ENCODE measurements at places on chromosomes 4 and X.

GRCh38 chr4:16617435-16617834 is 281.0 kb downstream of the LDB2 start:
- no peak for DNase-seq

DNA sequence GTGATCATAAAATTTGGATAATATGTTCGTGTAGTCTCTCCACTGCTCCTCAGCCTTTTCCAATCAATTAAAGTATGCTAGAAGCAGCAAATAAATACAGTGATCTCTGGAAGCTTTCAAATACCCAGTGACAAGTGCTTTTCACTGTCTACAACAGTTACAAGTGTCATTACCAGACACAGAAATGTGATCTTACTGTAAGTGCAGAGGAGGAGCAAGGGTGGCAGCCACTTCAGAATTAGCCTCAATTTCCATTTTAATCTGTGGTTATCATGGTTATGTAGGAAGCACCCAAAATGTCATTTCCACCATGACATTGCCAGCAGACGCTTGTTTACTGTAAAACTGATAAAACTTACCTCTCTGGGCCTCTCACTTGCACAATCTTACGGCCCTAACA is 133.9 kb upstream of the ADAMTS3 start:
- no peak for DNase-seq

- no peak for DNase-seq
These were observed 26.8 kb upstream of the BCORL1 start for GRCh38 chrX:129955682-129956081.

DNA sequence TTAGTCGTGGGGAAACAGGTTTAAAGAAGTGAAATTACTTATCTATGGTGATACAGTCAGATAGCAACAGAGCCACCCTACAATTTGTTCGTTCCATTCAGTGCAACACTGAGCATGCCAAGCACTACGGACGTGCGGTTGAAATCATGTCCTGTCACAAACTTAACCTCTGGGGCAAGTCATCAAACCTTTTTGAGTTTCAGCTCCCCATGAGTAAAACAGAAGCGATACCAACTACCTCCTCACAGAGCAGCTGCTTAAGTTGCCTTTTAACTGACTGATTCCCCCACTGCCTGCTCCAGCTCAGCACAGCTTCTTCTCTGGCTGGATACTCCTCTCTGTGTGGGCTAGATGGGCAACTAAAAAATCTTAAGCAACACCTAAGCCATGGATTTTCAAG is 36.0 kb downstream of the LHFPL1 start:
- DNase-seq = no peak

- no peak for DNase-seq
These were observed 13.2 kb downstream of the TLR8 start for GRCh38 chrX:12919620-12920019.

DNA sequence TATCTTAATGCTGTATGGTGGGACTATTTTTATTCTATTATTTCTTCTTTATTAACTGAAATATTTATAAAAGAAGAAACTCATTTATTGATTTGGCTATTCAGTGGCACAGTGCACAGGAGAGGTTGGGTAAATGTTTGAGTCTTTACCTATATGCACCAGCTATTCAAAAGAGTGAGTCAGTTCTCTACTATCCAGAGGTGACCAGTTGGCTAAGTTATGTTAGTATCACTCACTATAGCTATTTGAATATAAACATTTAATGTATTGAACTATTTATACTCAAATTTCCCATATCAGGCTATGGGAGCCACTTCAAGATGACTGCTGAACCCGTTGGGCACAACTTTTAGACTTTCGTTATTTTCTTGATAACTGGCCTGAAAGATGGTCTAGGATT is 106.1 kb upstream of the VEGFC start:
- DNase-seq = no peak

DNA sequence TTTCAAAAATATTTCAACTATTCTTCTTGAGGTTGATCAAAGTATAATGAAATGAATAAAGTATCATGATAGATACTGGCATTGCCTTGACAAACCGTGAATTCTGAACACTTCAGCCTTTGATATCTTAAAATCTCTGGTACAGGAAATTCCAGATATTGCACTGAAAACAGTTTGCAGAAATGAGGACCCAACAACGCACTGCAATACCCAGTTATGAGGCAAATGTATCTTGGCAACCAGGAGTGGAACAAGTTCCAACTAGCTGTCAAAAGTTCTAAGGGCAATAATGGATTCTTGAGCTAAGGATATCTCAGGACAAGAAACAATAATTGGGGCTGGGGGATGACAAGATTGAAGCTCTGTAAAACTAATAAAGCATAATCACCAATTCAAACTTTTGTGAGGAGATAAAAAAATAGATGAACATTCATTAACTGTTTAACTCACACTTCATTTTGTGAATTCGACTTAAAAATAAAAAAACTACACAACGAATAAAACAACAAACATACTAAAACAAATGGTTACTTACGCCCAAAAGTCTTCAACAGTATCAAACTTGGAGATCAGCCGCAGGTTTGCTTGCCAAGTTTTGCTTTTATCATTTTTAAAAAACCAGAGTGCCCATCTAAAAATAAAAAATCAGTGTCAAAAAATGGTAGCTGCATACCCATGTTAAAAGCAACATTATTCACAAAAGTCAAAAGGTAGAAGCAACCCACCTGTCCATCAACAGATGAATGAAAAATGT is 38.1 kb downstream of the EIF4E start:
- no peak for DNase-seq

GRCh38 chr4:1870328-1870577 is 940 bp upstream of the NSD2 start:
- peak; percentile 84 for DNase-seq

DNA sequence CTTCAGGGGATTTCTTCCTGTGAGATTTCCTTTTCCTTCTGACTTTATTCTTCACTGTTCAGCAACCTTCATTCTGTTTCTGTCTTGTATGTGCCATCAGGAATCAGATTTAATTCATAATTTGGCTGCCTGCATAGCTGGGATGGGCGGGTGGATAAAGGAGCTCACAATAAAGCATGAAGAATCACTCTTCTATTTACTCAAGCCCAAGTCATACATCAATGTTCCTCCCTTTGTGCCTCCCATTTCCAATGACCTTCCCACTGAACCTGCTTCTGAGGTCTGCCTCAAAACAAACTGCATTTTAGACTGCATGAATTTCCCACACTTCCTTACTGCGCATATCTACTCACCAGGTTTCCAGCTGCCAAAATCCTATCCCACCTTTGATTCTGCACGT is 14.0 kb downstream of the PDGFC start:
- no peak for DNase-seq

GRCh38 chrX:105882581-105883275 is 60.4 kb downstream of the NRK start:
- DNase-seq = peak; percentile 54

- no peak for DNase-seq
These were observed 1.8 kb downstream of the FGFR3 start for GRCh38 chr4:1794809-1795298.

- no peak for DNase-seq
These were observed 99.6 kb downstream of the IQCM start for GRCh38 chr4:149715822-149716585.

DNA sequence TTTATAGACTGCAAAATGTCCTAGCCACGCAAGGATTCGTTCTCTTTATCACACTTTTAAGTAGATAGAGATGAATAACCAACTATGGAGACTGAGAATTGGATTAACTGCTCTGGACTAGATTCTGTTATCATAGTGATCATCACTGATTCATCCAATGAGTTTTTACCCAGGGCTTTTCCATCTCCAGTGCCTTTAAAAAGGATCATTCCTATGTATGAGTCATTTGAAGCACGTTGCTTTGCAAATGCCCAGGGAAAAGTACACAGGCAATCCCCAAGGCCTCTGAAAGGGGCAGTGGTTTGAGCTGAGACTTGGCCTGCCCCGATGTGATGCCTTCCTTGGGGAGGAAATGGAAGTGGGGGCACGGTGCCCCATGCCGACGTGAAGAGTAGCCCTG is 122.7 kb upstream of the PSAPL1 start:
- DNase-seq = peak; percentile 88

GRCh38 chr4:43345323-43345925 is 452.9 kb downstream of the GRXCR1 start:
- DNase-seq = no peak

- peak; percentile 55 for DNase-seq
These were observed 7.8 kb downstream of the SPATA4 start for GRCh38 chr4:176187624-176188023.

DNA sequence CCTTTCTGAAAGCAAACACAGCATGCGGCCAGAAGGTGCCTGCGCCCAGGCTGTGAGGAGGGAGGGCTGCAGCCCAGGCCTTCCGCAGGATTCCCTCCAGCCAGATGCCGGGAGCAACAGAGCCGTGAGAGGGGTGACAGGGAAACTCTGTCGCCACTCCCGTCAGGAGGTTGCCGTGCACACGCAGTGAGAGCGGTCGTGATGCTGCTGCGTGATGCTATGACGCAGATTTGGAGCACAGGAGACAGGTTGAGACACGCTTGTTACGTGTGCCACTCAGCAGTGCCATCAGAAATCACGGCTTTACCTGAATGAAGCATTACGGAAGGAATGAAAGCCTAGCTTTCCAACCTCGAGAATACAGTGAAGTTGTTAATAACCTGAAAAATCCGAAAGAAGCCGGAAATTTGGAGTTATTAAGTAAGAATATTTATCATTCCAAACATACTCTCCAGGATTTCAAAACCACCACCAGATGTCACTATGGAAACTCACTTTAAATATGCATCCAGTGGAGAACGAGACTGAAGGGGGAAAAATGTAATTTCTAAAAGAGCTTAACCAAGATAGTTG is 54.4 kb downstream of the FAT1 start:
- peak; percentile 86 for DNase-seq

GRCh38 chr4:169418846-169419245 is 148.1 kb upstream of the SH3RF1 start:
- peak; percentile 15 for DNase-seq

DNA sequence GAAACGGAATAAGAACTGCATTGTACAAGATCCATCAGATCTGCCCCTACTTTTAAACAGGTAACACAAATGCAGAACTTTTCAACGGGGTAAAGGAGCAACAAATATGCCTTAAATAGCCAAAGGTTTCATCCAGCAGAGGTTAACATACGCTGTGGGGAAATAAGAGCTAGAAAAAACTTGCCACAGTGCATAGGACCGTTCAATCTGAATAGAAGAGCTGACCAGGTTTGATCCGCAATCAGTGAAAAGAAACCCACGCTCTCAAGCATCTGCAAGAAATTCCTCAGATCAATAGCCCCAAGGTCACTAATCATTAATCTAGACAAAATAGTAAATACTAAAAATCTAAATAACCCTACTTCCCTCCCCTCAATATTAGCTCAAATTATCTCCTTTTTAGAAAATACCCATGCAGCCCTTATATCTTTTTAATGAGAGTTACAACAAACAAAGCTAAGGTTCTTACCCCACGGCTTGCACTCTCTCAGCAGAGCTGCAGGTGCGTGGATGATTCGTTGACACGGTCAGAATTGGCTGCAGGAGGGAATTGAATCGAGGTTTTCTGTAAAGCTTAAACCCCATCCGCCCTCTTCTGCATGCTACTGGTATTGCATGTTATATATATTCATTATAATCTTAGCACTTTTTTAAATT is at the start of gene TLR10:
TLR10 (minus strand) TSS at position 539 of the 657 bp plus-strand sequence. CDS start 7,400 bp downstream, outside the sequence.
- DNase-seq = peak; percentile 39

GRCh38 chr4:85187106-85187505 is 220.6 kb upstream of the WDFY3 start:
- DNase-seq = no peak

DNA sequence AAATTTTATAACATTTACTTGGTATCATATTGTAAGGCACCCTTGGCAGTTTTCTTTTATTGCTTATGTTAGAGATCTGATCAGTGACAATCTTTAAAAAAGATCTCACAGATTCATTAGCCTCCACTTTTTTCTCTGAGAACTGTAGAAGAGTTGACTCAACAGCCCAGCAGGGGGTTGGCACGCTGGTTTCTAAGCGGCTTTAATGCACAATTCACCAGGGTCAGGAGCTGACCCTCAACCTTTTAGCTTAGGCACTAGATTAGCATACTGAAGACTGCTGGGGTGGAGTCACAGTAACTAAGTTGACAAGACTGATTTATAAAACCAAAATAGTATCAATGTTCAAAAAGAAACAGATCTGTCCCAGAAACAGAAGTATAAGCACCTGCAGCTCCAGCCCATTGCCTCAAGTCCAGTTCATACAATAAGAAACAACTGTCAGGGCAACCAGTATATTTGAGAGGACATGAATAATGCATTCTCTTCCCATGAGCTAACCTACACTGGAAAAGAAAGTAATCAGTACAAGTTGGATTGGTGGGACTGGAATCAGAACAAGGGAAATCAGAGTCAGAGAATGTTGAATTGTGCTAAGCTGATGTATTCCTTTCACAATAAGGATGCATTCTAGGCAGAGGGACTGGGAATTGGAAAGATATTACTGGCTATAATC is 77.6 kb downstream of the PDE5A start:
- peak; percentile 7 for DNase-seq

- DNase-seq = peak; percentile 95
These were observed 344.6 kb upstream of the CTSO start for GRCh38 chr4:156298230-156298629.

- no peak for DNase-seq
These were observed 98.0 kb downstream of the PSAPL1 start for GRCh38 chr4:7336732-7337131.

- peak; percentile 55 for DNase-seq
These were observed 359.2 kb downstream of the IDS start for GRCh38 chrX:149145845-149146285.

- DNase-seq = no peak
These were observed 73.7 kb downstream of the ELOVL6 start for GRCh38 chr4:110124711-110125110.

GRCh38 chr4:139368998-139369397 is 66.7 kb upstream of the NDUFC1 start:
- DNase-seq = no peak

DNA sequence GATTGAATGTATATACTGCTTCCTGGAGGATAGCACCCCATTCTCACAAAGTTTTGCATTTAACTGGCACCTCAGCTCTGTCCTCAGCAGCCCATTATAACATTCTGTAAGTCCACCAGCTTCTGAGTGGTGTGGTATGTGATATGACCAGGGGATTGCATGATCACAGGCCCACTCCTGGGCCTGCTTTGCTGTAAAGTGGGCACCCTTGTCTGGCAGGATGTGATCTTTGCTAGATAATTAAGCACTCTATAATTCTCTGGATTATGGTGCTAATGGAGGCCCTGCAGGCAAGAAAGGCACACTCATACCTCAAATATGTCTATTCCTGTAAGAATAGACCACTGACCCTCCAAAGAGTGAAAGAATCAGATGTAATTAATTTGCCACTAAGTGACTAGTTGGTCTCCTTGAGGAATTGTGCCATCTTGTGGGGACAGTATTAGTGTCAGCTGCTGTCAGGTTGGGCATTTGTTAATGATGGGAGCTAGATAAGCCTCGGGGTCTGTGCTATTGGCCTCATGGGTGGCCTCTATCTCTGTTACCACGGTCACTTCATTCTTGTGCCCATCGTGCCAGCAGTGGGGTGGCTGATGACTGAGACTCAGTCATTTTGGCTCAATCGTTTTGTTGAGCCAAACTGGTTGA is 2.2 kb upstream of the CFI start:
- DNase-seq = peak; percentile 75

GRCh38 chrX:65740909-65741308 is 73.5 kb downstream of the MSN start:
- no peak for DNase-seq

- DNase-seq = no peak
These were observed 2.5 kb downstream of the USP51 start for GRCh38 chrX:55487143-55487542.

GRCh38 chr4:9143421-9144080 is 26.7 kb upstream of the FAM90A26 start:
- DNase-seq = no peak

Measured in fibroblast of skin of right biceps (primary cell).